ENCODE measurements at places on chromosomes 12 and 14.

DNA sequence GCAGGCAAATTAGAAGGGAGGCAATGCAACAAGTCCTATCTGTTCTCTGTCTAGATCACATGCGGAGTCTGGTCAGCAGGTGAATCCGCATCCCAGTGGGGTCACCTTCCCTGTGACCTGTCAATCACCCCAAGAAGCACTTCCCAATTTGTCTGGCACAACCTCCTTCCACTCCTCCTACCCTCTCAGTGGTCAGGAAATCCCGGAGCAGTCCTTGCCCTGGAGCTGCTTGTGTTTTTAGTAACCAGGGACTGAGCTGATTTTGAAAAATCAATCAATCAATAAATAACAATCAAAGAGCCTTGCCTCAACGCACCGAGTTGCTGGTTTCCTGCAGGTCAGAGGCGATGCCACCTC is 572 bp upstream of the ACSS3 start:
- DNase-seq = peak; percentile 56

GRCh38 chr14:67566908-67567307 is 33.2 kb downstream of the PIGH start:
- DNase-seq = peak; percentile 58

DNA sequence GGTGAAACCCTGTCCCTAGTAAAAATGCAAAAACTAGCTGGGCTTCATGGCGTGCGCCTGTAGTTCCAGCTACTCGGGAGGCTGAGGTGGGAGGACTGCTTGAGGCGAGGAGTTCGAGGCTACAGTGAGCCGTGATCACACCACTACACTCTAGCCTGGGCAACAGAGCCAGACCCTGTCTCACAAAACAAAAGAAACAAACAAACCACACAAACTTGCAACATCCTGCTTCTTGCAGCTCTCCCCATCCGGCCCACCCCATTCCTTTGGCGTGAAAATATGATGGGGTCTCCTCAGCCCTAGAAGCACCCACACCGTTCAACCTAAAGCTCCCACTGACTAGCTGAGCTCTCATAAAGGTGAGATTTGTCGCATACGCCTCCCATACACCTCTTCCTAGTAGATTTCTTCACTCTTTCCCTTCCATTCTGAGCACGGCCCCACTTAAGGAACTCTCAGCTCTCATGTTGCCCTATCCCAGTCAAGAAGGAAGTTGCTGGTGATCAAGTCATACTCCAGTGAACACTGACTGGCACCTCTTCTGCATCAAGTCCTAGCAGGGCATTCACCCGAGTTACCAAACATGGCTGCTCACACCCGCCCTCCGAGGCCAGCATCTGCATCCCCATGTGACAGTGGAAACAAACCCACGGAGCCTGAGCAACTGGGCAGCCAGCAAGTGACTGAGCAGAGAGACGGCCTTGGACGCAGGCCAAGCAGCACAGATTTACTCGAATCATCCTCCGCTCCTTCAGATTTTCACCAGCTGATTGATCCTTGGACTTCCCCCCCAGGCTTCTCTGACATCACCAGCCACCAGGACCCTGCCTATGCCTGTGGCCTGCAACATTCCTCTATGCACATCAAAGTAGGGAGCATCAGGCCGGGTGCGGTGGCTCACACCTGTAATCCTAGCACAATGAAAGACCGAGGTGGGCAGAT is 18.9 kb upstream of the CD27 start:
- DNase-seq = peak; percentile 60

DNA sequence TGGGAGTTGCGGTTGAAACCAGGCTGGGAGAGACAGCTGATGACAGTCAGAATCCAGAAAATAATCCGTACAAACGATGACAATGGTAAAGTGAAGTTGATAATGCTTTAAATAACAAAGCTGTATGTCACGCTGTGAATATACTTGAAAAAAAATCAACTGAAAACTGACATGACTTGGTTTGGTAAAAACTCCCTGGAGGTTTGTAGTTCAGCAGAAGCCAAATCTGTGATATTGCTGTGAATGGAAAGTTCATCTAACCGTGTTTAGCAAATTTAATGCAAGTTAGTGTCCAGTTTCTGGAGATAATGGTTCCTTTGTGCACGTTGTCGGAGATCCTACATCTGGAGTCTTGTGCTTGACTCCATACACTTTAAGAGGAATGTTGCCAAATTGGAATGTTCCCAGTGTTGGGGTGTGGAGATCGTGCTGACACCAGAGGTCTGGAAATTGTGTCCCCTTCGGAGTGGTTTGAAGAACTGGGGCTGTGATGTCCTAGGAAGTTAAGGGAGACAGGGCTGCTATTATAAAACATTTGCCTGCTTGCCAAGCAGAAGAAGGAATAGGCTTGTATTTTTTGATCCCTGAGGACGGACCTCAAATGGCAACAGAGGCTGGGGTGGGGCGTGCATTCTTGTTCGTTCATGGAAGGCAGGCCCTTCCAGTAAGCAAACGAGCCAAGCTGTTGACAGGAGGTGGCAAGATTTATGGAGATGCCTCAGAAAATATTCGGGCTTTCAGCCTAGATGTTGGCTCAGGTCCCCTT is 30.6 kb downstream of the PPFIBP1 start:
- peak; percentile 84 for DNase-seq

DNA sequence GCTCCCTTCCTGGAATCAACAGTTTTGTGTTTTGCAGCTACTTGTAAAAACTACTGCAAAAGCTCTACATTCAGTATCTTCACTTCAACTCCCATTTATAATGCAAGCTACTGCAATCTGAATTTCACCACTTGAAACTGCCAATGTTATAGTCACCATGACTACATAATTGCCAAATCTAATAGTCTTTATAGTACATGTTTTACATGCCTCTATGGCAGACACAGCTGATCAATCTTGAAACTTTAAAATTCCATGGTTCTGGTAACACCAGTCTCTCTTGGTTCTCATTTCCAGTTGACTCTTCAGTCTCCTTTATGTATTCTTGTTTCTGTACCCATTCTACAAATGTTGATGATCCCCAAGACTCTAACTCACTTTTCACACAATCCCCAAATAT is 185.9 kb downstream of the MED13L start:
- no peak for DNase-seq

- DNase-seq = no peak
Observed at GRCh38 chr12:56980941-56981530, 23.6 kb upstream of the RDH16 start.

GRCh38 chr14:106372870-106373652 is 846.7 kb downstream of the TMEM121 start:
- DNase-seq = peak; percentile 61

DNA sequence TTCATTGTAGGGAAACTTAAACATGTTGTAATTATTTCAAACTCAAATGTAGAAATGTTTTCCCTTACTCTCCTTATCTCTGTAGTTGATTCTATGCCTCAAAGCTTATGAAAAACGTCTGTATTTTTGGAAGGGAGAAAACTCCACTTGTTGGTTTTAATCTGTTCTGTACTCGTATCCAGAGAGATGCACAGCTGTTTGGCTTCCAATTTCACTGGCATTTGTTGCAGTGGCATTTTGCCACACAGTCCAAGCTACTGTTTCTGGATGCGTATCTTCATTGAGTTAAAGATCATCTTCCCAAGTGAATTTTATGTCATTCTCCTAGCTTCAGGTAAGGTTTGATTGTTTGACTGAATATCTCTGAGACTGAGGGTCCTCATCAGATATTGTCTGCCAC is 481.4 kb downstream of the TRHDE start:
- DNase-seq = no peak

GRCh38 chr12:119157528-119157927 is 21.2 kb upstream of the HSPB8 start:
- no peak for DNase-seq

DNA sequence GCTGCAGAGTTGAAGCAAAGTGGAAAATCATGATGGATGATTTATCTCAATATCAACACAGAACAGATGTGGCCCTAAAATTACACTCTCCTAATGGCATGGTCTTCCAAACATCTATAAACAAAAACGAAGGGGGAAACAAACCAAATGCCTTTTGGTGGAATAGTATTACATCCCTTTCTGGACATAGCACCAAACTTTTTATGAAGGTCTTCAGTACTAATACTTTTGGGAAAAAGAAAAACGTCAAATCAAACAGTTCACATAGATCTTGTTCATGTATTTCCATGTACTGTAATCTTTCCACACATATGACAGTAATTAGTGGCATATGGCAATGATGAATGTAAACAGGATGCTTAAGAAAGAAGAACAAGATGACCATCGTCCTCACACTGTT is 22.9 kb upstream of the ANAPC7 start:
- no peak for DNase-seq

- no peak for DNase-seq
Observed at GRCh38 chr12:98456041-98456440, 59.3 kb upstream of the TMPO start.

GRCh38 chr12:68292151-68292943 is 38.9 kb upstream of the IL22 start:
- no peak for DNase-seq

DNA sequence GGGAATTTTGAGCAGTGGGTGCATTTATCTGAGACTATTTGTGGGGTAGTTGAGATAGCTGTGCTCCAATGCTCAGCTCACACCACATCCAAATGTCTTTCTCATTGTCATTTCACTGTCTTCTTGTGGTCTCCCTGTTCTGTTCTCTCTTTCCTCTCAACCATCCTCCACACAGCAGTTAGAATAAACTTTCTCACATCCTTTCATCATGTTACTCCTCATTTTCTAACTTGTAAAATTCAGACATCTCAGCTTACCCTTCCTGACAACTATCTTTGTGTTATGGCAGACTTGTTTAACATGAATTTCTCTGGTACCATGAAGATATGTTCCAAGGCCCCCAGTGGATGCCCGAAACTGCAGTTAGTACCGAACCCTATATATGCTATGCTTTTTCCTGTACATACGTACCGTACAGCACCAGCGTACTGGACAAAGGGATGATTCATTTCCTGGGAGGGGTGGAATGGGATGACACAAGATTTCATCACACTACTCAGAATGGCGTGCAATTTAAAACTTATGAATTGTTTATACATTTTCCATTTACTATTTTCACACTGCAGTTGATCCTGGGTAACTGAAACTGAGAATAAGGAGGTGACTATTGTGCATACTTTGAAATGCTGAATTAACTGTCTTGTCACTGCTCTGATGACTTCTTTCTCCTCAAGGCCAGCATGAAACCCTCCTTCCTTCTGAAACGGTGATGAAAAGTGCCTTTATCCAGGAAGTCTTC is 177.1 kb upstream of the SLC38A2 start:
- no peak for DNase-seq

GRCh38 chr14:47447076-47447475 is 228.3 kb downstream of the MDGA2 start:
- DNase-seq = no peak

- DNase-seq = peak; percentile 94
Observed at GRCh38 chr14:20989787-20990600, at the start of gene METTL17. Gene METTL17, plus strand, starts transcription at chr14:20989980. Its CDS starts 23 bp downstream, at chr14:20990003.

- no peak for DNase-seq
Observed at GRCh38 chr14:56703947-56704346, 106.3 kb downstream of the OTX2 start.

DNA sequence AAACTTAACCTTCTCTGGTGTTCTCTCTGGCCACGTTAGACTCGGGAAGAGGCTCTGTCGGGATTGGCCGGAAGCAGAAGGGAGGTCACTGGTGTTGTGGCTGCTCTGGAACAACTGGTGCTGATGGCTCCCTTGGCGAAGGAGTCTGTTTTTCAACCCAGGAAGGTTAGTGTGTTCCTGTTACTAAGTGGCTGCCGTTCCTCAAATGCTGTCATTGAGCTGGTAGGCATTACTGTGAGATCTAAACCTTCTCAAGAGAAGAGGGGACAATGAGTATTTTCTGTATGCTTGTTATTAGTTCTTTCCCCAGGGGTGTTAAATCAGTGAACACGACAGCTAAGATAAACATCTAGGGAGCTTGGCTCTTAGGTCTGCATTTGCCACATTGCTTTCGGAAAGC is 18.3 kb downstream of the POP5 start:
- no peak for DNase-seq

DNA sequence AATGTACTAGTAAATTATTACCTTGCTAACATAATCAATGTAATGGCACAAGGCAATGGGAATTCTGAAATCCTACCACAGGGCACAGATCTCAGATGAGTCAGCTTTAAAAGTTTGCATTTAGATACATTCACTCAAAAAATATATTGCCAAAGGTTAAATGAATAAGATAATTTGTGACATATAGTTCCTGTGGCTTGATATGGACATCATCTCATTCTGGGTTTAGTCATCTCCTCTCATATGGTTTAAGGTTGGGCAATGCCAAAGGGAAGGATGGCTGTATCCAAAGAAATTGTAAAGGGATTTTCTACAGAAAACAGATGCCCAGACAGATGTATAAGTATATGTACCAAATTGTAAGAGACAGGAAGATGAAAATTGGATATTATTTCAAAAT is 1065.0 kb downstream of the LRFN5 start:
- no peak for DNase-seq

DNA sequence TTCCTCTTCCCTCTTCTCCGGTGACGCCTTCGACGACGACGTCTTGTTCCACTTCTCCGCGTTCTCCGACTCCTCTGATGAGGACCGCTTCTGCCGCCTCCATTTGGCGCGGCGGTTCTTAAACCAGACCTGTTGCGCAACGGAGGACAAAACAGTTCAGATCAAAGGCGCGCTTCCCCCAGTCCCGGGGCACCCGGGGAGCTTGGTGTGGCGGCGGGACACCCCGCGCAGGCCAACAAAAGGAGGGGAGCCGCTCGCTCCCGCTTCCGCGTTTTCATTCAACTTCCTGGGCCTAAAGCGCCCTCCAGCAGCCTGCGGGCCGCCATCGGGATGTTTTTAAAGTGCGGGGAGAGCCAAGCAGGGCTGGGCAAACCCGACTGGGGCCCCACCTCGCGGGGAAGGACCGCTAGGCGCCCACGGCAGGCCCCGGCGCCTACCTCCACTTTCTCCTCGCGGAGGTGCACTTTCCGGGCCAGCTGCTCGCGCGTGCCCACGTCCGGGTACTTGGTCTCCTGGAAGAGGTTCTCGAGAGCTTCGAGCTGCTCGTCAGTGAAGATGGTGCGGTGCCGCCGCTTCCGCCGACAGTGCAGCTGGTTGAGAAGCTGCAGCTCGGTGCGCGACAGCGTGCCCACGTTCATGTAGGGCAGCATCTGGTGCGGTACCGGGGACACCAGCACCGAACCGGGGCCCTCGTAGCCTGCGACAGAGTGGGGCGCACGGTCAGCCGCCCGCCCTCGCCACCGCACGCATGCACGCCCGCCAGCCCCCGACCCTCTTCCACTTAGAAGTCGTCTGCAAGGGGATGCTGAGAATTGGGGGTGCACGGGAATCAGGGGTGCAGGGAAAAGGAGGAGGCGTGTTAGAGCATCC is 1.2 kb downstream of the GSC start:
- peak; percentile 64 for DNase-seq
